Hematopoietic multipotent progenitor cell treated with erythropoietin and hydrocortisone succinate and interleukin-3 and kit ligand, for 6 days (in vitro differentiated cells): ENCODE measurements at places on chromosomes 3 and 15.

GRCh38 chr15:69035205-69035917, 20.9 kb downstream of the NOX5 start:
- no peak for DNase-seq

DNA sequence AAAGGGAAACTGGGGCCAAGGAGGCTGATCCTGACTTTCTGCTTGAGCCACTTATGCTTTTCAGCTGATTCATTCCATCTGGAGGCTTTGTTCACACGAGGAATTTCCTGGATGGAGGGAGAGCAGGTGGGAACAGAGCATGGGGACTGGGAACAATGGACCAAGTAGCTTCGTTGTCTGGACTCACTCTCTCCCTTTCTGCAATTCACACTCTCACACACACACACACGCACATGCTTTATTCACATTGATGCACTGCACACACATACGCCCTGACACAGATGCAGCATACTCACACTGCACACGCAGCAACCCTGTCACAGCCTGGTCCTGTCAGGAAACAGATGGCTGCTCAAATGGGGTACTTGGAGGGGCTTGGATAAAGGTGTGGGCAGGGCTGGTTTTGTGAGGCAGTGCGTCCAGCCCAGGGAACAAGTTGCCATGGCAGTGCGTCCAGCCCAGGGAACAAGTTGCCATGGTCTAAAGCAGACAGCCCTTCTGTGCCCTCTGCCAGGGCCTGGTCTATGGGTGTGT, 19.8 kb upstream of the CHCHD6 start:
- DNase-seq = no peak

DNA sequence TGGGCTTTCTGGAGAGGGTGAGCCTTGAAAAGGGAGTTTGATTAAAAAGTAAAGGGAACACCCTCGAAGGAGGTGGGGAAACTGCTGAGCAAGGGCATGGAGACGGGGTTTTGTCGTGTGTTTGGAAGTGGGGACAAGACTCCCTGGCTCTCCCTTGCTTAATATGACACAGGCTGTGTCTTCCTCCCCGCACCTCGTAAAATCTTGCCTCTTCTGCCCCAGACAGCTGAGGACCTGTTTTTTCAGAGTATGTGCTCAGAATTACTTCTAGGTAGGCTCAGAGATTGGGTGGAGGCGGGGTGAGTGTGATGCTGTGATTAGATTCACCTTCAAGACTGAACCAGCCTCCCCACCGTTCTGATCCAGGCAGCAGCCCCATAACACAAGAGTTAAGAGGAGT, 244.4 kb upstream of the TLE3 start:
- no peak for DNase-seq

GRCh38 chr3:182713743-182714517, 79.4 kb upstream of the ATP11B start:
- peak; percentile 91 for DNase-seq

DNA sequence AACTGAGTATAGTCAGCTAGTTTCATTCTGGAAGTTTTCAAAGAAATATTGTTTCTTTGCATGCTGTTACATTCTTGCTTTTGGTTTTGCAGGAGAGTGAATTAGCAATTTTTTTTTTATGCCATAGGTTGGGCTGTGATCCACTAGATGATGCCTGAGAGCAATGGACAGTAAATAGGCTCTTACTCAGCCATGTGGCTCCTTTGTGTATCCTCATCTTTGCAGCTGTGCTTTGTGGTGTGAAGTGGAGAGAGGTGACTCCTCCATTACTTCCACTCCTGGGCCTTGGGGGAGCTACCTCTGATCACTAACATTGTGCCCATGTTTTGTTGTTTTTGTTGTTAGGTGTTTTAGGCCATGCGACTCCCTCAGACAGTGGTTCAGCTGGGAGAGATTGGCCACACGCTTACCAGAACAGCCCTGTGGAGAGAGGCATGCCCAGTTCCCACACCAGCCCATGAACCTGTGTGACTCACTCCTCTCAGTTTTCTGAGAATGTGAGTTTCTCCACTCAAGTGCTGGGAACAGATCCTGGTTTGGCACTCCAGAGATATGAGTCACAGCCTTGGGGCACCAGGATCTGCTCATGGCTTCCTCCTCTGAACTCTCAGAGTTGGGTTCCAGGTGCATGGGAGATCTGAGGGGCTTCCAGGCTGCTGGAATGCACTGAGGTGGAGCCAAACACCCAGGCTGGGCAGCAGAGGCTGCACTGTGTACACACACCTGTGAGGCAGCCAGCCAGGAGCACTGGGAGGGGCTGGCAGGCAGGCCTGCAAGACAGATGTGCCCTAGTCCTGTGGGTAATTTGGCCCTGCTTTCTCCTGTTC, 785.3 kb downstream of the ROBO2 start:
- DNase-seq = no peak

DNA sequence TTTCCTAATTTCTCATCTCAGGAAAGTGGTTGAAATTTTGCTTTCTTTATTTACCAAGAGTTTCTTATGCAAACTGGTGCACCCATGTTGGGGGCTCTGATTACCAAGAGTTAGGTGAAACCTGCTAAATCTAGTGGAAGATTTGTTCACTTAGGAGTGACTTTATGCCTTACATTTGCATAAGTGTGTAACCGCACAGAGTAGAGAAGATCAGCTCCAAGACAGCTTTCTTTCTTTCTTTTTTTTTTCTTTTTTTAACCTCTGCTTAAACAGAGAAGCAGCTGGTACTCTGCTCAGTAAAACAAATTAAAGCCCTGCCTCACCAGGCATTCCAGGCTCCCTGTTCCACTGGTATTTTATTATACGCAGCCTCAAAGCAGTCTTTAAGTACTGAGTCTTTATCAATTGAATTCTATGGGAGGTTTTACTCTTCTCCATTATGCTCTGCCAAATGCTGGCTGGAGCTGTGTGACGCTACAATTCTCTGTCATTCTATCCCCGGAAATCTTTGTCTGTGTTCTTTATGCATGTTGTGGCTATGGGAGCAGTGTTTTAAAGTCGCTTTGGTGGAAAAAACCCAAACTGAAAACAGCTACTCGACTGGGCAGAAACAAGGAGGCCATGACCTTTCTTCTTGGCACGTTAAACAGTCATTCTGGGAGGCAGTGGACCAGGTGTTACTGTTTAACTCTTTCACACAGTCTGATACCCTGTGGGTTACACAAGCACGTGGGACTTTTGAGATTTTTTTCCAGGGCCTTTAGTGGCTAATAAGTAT, 55.2 kb upstream of the GBE1 start:
- no peak for DNase-seq

- no peak for DNase-seq
Observed at GRCh38 chr15:95254263-95254662, 1022.9 kb downstream of the MCTP2 start.

GRCh38 chr15:68279779-68280753, 2.5 kb downstream of the FEM1B start:
- DNase-seq = no peak

DNA sequence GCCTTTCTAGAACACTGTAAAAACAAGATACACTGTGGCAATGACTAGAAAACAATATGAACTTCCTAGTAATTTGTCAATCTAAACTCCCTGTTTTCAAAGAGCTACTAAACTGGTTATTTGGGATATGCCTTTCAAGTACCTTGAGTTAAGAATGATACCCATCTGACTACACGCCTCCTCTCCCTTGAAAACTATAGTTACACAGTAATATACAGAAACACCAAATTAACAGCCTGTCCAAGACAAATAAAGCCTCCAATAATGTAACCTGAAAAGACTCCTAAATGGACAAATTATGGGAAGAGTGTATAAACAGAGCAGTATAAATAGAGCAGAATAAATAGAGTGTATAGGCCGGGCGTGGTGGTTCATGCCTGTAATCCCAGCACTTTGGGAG, 70.1 kb downstream of the SMARCC1 start:
- no peak for DNase-seq

- peak; percentile 32 for DNase-seq
Observed at GRCh38 chr3:109369510-109369909, 32.2 kb upstream of the DPPA4 start.

GRCh38 chr3:50630877-50631276, 13.9 kb downstream of the MAPKAPK3 start:
- no peak for DNase-seq
